ENCODE measurements at places on chromosomes 2 and 18.

- DNase-seq, result no peak
Measured at GRCh38 chr2:203279288-203279687, 40.5 kb downstream of the CYP20A1 start.

DNA sequence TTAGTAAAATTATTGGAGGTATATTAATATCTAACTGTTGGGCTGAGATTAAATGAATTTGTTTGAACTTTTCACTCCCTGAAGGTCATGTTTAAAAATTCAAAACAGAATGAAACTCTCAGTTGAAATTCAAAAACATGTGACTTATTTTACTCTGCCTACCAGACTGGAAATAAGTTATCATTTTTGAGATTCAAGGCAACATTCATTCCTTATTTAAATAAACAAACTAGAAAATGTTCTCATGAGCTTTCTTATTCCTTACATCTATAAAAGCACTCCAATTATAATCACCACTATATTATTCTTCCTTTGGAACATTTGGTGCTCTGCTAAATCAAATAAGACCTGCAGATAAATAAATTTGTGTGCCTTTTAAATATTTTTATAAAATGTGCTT, 217.8 kb downstream of the CDH2 start:
- DNase-seq, result no peak

DNA sequence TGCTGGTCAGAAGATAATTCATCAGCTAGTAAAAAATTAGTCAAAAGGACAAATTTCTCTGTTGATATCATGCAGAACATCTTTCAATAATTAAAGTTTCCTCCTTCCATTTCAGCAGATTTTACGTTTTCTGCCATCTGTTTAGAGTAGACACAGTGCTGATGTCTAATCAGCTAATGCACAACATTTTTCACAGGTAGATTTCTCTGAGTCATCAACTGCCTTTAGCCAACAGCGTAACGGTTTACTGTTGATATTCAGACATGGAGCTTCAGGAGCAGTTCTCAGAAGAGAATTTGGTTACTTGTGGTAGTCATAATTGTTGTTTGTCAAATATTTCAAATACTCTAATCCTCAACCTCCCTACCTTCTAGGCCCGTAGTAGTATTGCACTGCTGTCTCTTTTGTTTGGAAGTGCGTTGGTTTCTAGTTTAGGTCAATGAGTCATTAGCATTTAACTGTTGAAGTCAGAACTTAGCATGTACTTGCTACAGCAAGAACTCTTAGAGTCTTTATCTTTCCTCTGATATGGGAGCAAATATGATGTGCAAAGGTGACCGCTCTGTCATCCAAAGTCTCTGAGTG, 86.8 kb upstream of the TFPI start:
- no peak for DNase-seq

DNA sequence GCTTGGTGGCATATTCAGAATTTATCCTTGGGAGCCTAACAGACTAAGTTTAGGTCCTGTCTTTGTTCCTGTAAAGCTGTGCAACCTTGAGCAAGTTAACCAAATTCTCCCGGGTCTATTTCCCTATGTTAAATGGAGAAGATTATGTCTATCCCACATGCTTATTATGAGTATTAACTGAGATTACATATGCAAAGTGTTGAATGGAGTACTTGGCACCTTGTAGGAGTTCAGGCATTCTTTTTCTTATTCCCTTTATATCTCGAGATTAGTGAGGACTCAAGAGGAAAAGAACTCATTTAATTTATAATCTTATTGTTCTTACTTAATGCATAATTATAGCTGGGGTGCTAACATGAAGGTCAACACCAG, 184.6 kb downstream of the FMNL2 start:
- no peak for DNase-seq

DNA sequence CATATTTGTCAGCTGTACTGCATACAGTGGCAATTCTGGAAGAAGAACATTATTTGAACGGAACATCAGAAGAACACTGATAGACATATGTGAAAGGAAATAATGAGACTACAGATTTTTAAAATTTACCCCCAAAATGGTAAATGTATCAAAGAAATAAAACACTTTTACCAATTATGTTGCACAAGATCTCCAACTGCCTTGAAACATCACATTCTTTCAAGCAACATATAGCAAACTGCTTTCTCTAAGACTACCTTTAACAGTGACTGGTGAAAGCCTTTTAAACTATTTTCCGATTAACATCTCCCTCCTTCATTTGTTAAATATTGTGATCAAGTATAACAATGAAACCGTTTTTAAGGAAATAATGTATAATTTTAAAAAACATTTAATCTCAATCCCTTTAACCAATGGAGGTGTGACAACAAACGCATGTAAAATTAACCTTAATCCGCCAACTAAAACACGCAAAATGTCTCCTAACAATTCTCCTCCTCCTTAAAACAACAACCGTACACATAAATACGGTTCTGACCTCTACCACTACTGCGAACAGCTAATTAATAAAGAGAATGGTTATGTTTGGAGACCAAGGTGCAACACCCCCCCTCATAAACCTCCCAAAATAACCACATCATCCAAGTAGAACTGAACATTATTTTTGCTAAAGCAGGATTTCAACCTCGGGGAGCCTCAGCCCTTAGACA, 2.4 kb downstream of the FBXO11 start:
- DNase-seq, result no peak

DNA sequence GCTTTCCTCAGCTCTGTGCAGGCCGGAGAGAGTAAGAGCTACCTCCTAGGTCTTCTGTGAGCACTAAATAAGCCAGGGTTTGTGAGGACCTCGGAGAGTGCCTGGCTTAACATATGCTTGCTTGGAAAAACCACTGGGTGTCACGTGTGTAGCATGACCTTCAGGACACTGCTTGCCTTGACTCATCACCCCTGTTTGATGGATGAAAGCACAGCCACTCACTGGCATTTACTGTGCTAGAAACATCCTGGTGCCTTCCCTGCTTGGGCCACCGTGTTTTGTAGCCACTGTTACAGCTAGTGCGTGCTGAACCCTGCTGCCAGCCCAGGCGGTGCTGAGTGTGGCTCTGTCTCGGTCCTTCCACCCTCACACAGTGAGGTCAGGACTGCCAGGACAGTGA, 34.8 kb upstream of the ITM2C start:
- no peak for DNase-seq

DNA sequence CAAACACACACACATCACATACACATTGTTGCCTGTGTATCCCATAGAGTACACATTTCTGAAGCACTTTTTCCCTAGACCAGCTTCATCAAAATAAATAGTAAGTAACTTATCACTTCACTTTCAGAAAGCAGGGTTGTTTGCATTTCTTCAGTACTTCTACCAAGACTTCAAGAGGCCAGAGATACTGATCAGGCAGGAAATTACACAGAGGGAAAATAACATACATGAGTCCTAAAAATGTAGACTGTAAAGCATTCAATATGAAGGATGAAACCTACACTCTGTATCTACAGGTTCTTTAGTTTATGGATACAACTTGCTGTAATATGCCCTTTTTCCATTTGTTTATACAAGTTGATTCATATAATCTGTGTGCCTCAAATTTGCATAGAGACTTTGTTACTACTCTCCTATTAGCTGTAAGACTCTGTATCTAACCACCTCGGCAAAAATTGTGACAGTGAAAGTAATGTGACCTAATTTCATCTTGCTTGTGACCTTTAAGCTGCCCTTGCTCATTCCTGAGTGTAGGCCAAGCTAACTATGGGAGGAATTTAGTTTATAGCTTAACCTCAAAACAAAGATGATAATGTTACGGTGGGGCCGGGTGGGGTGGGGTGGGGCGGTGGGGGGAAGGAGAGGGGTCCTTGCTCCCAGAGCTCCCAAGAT, 228.9 kb upstream of the SPOPL start:
- no peak for DNase-seq

DNA sequence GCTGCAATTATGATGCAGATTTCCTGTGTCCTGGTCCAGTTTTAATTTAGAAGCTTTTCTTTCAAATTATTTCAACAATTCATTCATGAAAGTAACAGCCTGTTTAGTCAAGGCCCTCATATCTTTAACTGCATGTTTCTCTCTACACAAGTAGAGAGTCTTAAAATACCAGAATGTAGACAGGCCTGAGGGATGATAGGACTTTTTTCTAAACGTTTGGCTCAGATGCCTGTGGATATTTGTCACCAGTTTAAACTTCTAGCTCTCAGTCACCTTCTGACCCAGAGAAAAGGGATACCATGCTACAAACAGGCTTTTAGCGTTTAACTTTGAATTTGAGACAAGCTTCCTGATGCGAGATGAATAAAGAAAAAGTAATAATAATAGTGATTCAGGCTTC, 15.7 kb downstream of the COL5A2 start:
- no peak for DNase-seq

All from lung (tissue), 17 donors.